Stimulated activated CD8-positive, alpha-beta memory T cell treated with anti-CD3 and anti-CD28 coated beads, Interleukin-7, amount 100 ng/mL, for 4 hours (primary cell): ENCODE measurements at places on chromosomes 5 and 9.

DNA sequence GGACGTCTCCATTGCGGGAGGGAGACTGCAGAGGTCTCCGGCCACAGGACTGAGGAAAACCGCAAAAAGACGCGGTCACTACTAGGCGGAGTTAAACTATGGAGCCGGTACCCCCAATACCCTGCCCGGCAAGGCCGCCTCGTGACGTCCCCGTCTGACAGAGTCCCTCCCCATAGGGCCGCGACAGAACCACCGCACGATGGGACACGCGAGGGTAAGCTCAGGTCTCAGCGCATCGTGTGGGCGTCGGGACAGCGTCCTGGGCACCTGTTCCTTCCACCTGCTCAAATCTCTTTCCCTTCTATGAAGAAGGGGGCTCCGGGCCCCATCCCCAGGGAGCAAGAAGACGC, 35.2 kb upstream of the GLDC start:
- peak; percentile 55 for DNase-seq

GRCh38 chr9:122217640-122218039, 11.1 kb downstream of the LHX6 start:
- DNase-seq = no peak

GRCh38 chr5:127410959-127411358, 106.5 kb upstream of the PRRC1 start:
- no peak for DNase-seq

- DNase-seq = no peak
Observed at GRCh38 chr5:90342576-90342975, 67.0 kb downstream of the CETN3 start.

- DNase-seq = no peak
Observed at GRCh38 chr5:102969641-102970040, 150.3 kb downstream of the GIN1 start.

DNA sequence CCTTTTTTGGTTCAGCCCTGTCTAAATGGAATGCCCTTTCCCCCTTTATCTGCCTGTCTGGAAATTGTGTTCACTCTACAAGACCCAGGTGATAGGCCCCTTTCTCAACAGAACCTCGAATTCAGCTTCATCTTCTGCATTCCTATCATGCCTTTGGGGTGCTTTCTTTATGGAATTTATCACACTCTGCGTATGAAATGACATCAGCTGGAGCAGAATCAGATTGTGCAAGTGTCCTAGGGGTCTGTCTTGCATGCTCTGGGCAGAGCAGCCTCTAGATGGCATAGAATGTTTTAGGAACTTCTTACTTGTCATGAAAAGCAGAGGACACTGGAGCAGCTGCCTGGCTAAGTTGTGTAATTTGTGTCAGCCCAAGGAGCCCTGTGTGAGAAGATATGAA, 84.9 kb downstream of the ISL1 start:
- no peak for DNase-seq

DNA sequence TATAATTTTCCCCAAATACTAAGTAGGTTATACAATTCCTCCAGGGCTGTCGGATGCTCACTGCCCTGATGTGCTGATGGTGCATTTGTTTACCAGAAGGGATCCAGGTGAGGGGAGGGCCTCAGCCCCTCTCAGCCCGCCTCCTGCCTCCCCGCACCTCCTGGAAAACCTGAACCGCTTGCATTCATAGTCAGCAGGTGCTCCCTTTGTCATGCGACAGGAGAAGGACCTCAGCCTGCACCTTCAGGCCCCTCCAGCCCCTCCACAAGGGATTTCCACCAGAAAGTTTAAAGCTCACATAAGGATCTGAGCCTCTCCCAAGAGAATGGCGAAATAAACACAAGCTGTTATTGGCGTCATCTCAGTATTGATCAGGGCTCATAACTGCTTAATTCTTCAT, 36.5 kb upstream of the NTNG2 start:
- DNase-seq = no peak

DNA sequence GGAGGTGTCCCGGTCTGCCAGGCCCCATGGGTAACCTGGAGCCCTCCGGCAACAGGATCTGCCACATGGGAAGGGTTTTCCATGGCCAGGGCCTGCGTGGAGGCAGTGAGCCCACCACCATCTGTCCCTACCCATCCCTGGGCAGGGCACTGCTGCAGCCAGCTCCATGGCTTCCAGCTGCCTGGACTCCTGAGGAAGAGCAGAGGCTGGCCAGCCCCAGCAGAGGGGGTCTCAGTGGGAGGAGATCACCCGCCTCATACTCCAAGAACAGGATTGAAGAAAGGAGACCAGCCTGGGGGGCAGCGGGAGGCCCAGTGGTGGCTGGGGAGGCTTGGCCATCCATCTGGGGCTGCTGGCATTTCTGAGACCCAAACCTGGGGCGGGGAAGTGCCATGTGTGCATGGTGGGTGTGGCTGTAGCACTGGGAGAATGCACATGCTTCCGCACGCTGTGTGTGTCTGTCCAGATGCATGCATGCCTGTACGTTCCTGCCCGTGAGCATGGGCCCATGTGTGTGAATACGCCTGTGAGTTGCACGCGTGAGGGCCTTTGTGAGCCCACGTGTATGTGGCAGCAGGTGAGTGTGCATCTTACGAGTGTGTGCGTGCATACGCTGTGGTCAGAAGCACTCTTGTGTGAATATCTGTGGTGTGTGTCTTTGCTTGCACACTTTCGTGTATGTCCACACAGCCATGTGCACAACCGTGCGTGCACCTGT, 78.5 kb downstream of the LMX1B start:
- DNase-seq = no peak

DNA sequence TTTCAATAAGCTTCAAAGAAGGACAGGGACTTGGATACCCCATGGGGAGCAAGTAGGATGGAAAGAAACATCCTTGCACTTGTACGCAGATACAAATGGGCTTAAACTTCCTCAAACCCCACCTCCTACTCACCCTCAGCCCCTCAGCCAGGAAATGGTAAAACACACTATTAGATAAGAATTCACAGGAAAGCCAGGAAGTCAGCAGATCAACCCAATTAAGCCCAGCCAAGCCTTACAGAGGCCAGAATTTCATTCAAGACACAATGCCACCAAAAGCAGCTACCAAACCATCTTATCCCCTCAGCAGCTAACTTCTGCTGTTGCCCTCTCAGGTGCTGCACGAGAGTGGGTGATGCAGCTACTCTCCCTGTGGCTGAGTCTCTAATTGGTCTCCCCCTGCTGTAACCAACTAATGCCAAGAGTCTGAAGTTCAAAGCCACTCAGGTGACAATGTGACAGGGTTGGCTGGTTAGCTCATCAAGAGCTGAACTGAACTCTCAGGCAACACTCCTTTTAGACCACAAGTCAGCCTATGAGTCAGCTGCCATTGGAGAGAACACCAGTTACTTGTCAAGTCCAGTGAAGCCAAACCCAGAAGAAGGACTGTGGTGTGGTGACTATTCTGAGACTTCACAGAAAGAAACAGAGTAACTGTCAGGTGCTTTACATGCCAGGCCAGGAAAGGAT, 201.9 kb downstream of the ZNF608 start:
- no peak for DNase-seq

DNA sequence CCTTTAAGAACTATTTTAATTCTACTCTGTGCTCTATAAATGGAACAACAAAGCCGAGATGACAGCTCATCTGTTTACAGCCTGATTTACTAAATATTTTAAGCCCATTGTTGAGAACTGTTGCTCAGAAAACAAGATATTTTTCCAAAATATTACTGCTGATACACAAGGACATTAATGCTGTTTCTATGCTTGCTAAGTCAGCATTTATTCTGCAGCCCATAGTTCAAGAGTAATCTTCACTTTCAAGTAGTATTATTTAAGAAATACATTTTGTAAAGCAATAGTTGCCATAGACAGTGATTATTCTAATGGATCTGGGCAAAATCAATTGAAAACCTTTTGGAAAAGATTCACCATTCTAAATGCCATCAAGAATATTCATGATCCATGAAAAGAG, 208.3 kb downstream of the CDH12 start:
- DNase-seq = no peak

DNA sequence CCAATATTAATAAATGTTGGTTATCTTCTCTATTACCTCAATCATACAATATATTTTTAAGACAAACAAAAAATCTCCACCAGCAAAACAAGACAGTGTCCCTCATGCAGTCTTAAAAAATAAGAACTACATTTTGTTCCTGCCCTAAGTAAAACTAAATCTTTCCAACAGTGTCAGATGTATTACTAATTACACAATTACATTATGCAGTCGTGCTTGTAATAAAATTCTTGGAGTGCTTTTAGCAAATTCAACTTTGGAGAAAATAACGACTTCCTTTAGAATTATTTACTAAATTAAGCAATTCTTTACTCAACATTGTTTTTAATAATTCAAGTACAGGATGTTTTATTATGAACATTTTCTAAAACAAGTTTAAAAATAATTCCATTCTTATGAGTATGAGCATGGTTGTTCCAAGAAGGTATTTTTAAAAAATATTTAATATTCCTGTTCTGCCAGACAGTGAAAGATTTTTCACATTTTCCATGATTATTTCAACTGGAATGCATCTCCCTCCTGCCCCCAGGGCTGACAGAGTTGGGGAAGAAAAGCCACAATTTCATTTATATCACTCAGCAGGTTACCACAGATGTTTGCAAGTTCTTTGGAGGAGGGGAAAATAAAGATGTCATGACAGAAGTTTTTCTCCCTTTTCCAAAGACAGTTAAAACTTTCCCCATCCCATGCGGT, 137.9 kb downstream of the FAM114A2 start:
- DNase-seq = no peak

- DNase-seq = no peak
Observed at GRCh38 chr9:38023661-38024035, 45.4 kb downstream of the SHB start.

GRCh38 chr5:151298063-151298855, 5.3 kb downstream of the SLC36A3 start:
- DNase-seq = no peak

GRCh38 chr5:92917044-92917443, 664.0 kb downstream of the NR2F1-AS1 start:
- no peak for DNase-seq

DNA sequence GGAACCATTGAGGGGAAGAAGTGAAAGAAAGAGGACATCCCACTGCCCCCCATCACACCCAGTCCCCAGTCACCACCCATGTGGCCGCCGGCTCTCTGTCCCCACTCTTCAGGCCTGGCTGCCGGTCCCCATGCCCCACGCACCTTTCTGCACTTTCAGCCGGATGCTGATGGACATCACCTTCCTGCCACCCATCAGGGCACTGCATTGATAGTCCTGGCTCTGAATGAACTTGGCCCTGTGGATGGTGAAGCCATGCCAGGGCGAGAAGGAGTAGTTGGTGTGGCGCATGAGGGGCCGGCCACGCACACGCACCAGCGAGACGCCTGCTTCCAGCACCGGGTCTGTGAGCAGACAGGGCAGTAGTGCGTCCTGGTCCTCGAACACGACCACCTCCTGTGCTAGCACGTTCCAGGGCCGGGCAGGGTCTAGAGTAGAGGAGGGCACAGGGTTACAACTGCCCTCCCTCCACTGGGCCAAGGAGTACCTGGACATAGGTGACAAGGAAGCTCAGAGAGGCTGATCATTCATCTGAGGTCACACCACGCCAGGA, 6.4 kb downstream of the CSF1R start:
- DNase-seq = no peak

GRCh38 chr9:111926421-111926875, 29.8 kb downstream of the UGCG start:
- peak; percentile 46 for DNase-seq

- DNase-seq = no peak
Observed at GRCh38 chr9:84856181-84856632, 186.7 kb downstream of the NTRK2 start.

GRCh38 chr5:133428072-133428660, 184.2 kb downstream of the FSTL4 start:
- DNase-seq = no peak
